Hippocampal formation (tissue), 2 donors: ENCODE measurements at places on chromosomes 2 and 18.

DNA sequence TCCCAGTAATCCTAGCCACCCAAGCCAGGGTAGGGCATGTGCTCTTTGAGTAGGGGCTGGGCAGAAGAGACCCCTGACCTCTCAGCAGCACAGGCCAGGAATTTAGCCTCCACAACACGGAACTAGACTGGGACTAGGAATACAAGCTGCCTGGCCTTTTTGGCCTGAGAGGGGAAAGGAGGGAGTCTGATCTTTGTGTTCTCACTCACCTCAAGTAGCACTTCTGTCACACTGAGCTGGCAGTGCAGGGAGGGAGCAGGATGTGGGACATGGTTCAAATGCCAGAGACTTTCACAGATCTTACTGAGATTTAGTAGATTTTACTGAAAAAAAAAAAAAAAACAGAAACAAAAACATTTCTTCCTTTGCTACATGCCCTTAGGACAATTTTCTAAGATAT is 395.2 kb downstream of the CMPK2 start:
- no peak for DNase-seq

DNA sequence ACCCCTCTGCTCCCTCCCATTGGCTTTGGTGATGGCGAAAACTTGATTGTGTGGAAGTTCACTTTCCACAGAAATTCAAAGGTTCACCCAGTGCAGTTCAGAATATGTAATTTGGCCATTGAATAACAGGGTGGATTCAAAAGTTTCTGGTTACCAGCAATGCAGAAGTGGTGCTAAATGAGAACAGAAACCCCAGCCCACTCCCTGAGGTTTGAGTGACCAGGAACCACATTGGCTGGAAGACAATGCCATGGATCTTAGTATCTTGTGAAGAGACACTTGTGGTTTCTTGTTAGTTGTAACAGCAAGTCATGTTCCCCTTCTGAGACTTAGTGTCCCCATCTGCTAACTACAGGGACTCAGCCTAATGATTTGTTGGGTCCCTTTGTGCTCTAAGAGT is 49.8 kb downstream of the QPCT start:
- no peak for DNase-seq

GRCh38 chr2:97733341-97734035 is 20.1 kb downstream of the ZAP70 start:
- no peak for DNase-seq

DNA sequence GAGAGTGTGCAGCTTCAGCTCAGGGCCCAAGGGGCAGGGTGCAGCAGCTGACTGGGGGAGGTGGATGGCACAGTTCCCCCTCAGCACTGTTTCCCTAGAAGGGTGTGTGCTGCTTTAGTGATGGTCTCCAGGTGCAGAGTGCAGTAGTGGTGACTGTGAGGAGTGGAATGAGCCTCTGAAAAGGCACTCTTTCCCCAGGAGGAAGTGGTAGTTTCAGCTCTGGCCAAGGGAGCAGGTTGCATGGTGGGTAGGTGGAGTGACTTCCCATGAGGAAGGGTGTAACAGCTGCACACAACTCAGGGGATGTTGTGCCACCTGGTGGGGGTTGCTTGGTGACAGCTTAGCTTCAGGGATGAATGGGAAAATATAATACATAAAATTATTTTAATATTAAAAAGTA is 251.5 kb upstream of the NXPH2 start:
- no peak for DNase-seq

GRCh38 chr18:13455960-13456481 is 237.5 kb downstream of the LDLRAD4 start:
- DNase-seq = no peak

- DNase-seq = no peak
These were observed 51.8 kb downstream of the CTIF start for GRCh38 chr18:48590678-48591077.

DNA sequence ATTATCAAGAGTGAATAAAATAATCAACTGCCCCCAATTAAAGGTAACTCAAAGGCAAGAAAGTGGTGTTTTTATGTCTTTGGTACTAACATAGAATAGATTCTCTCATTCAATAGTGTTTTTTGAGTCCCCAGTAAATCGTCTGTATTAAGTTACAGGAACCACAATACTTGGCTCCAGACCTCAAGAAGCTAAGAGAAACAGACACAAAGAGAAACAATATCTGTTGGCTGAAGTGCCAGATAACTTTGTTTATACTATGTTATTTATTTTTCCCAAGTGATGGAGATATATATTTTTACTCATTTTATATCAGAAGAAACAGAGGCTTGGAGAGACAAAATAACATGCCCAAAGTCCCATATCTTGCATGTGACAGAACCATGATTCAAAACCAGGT is 201.7 kb upstream of the HNRNPA3 start:
- DNase-seq = no peak

GRCh38 chr18:21084511-21085078 is 27.0 kb downstream of the ROCK1 start:
- DNase-seq = no peak

- DNase-seq = no peak
These were observed 781.3 kb upstream of the NRXN1 start for GRCh38 chr2:51813247-51813646.

- no peak for DNase-seq
These were observed 4.3 kb downstream of the ERBB4 start for GRCh38 chr2:212534336-212534735.

GRCh38 chr2:214575030-214575429 is 164.2 kb downstream of the VWC2L start:
- DNase-seq = peak; percentile 88

- no peak for DNase-seq
These were observed 54.0 kb downstream of the EMILIN2 start for GRCh38 chr18:2900684-2901422.

DNA sequence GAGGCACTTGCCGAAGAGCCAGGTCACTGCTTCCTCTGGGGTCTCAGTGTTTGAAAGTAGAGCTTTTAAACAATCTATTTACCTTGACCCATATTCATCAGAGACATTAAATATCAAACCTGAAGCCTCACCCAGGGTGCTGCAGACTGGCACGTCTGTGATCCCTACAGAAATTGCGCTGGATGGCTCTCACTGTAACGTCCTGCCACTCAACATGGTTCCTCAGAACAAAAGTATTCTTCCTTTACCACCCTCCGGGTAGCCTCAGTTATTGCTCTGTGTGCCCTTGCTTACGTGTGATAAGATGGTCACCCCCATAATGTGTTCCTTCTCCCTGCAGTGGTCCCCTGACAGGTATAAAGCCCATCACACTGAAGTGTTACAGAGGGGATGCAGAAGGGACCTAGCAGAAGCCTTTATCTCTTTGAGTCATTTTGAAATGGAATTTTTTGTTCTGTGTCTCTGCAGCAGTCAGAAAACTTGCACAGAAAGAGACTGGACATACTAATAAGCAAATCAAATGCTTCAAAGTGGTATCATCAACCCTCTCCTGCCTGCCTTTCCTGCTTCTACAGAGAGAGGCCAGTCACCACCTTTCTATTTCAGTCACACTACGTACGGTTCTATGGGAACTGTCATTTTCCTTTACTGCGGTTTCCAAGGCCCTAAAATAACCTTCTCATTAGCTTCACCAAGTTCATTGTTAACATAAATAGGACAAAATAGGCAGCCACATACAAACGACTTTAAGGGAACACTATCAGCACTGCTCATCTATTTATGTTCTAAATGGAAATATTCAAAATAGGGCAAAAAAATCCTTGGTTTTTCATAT is 86.8 kb downstream of the METTL8 start:
- no peak for DNase-seq

DNA sequence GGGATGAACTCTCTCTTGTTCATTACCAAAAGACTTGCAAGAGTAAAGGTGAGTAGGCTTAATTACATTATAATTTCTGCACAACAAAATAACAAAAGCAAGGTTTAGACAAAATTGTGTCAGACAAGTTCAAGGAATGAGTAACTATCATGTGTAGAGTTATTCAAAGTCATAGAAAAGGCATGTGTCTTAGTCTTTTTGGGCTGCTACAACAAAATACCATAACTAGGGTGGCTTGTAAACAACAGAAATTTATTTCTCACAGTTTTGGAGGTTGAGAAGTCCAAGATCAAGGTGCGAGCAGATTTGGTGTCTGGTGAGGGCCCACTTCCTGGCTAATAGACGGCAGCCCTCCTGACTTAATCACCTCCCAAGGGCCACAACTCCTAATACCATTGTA is 37.6 kb downstream of the IL1R2 start:
- no peak for DNase-seq

DNA sequence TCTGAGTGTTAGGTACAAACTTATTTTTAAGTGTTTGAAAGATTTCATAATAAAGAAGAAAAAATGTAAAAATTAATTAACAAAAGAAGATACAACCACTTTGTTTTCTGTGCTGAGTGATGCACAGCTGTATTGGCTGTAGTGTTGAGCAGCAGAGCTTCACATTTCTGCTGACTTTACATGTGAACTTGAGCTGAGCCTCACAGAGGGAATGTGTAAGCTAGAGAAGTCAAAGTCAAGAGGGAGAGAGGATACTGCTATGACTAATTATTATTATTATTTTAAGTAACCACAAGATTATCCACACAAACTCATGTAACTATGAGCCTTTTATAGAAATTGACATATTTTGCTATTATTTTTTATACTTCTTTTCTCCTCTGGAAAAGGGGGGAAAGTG is 159.1 kb upstream of the ZSWIM2 start:
- no peak for DNase-seq

DNA sequence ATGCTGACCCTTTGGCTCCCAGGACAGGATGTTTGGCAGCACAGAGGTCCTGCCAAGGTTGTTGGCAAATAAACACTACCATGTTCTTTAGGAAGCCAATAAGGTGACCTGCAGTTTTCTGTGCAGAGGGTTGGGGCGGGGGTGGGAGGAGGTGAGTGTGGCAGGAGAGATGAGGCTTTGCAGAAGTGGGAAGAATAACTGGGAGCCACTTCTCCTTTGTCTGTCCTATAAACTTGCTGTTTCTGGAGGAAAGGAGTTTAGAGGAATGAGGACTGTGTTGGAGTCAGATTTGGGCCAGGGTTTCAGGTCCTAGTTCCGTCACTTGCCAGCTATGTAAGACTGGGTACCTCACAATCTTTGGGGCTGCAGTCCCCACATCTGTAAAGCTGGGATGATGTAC is 187.6 kb upstream of the SPRED2 start:
- DNase-seq = no peak

- peak; percentile 67 for DNase-seq
These were observed 185.9 kb downstream of the MTX2 start for GRCh38 chr2:176454893-176455815.

- no peak for DNase-seq
These were observed 40.5 kb downstream of the ANTXR1 start for GRCh38 chr2:69053416-69053965.

DNA sequence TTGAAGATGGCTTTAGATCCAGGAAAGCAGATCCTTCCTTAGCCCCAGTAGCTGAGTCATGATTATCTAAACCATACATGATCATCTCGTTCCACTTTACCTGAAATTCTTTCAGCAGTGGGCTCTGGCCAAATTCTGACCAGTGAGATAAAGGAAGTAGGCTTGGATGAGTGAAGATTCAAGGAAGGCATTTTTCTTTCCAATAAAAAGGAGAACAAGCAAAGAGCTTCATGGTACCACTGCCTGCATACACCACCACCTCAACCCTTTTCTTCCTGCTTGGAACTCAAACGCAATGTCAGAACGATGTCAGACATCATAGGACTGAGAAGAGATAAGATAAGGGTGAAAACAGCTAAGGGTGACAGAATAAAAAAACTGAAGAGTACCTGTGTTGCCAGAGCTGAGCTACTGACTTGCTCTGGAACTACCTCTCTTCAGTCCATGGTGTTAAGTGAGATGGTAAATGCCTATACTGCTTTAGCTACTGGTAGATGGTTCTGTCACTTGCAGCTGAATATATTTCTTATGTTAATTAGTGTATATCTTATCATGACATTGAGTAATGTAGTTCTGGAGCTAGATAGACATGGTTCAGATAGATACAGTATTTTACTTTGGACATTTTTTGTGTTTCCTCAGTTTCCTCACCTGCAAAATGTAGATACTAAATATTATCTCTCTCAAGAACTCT is 58.7 kb upstream of the ACVR1 start:
- no peak for DNase-seq

GRCh38 chr18:76493213-76494161 is 1.6 kb downstream of the ZNF516 start:
- DNase-seq = peak; percentile 75

GRCh38 chr2:221467610-221468009 is 104.5 kb downstream of the EPHA4 start:
- DNase-seq = no peak

- DNase-seq = no peak
These were observed 33.0 kb upstream of the ARL5A start for GRCh38 chr2:151861174-151861573.

- DNase-seq = no peak
These were observed 35.5 kb downstream of the RPRD1A start for GRCh38 chr18:36031903-36032302.

- DNase-seq = no peak
These were observed 52.1 kb downstream of the BOLA3 start for GRCh38 chr2:74095632-74096031.

DNA sequence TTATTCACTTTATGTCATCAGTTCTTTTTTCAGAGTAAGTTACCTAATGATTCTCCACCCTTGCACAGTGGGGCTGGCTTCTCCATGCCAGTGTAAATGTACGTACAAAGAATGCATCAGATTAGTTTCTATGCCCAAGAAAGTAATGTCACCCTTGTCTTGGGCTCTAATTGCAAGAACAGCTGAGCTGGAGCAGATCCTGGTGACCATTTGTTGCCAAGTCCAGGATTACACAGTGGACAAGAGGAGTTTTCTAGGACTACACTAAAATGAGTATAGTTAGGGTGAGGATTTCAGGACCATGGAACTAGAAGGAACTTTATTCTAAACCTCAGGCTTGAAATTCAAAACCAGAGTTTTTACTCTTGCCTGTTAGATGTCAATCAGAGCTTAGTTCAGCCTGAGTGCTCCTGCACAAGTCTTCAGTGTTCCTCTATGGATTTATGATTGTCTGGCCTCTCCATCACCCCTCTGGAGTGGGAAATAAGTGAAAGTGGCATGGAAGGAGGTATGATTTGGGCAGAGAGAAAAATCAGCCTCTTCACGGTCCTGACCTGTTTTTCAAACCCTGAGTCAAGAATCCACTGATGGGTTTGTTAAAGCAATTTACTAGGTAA is 29.8 kb downstream of the PCBP1 start:
- no peak for DNase-seq

DNA sequence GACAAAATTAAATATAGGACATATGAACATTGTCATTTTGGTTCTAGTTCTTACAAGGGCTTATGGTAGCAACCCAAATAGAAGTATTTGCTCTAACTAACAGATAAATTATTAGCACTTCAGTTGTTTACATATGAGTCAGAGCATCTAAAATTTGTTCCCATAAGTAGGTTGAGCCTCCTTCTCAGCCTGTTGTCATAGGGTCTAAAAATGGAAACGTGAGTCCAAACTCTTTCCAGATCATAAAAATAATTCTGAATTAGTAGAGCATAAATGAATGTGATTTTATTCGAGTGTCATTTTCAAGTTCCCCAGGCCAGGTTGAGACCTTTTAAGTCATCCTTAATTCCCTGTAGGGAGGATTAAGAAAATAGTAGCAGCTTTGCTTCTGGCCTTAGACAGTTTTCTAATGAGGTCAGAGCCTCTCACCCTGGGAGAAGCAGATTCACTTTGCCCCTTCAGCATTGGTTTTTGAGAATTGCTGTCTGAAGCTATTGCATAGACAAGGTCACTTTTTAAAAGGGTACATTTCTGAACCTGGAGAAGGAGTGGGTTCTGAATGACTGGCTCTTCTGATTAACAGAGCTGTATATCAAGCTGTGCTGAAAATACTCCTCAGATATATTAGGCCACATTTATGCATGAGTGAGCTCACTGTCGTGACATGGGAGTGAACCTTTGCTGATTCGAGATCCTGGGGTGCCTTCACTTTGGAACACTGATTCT is 164.3 kb downstream of the NEDD4L start:
- DNase-seq = no peak

GRCh38 chr18:14189858-14190257 is 57.6 kb upstream of the ZNF519 start:
- no peak for DNase-seq
